ENCODE measurements at places on chromosomes 6 and 20. TPM values are rescaled to one million over a fixed set of nuclear protein-coding genes. Genes with fewer than 3 reads are reported as not detected.

DNA sequence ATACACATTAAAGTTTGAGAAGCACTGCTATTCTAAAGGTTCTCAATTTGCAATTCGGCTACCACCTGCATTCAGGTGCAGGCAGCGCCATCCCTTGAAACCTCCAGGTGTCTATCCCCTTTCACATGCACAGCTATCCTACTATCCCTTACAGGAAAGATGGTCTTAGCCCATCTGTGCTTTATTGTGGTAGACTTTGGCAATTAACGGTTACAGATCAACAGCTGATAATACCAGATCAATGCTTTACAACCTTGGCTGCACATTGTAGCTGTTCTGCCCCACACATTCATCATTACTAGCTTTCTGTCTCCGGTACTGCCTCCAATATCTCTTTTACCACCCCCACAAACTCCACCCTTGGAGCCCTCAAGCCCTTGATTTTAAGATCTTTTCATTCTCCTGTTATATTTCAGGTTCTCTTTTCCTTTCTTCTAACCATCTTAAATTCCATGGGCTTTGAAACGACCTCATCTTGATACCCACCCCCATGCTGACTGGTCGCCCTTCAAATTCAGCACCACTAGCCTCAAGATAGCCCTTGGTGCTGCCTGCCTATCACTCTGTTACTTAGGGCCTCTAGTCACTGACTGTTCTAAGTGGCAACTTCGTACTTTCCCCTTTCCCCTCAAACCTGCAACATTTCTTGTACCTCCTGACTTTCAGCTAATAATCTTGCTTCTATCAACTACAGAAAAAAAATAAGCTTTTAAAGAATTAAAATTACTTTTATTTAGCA, 50.8 kb downstream of the SPTLC3 start:
- no peaks in the 10 kb centered on the region for H3K4me1 ChIP-seq
- H3K27me3 ChIP-seq: no peaks in the 10 kb centered on the region
- H3K4me3 ChIP-seq: no peak overlapping the region
- no peak overlapping the region for H3K27ac ChIP-seq
- H3K36me3 ChIP-seq: no peaks in the 10 kb centered on the region
- DNase-seq: no peak

- H3K27me3 ChIP-seq: no peaks in the 10 kb centered on the region
- no peak overlapping the region for H3K27ac ChIP-seq
- H3K4me3 ChIP-seq: no peak overlapping the region
Observed at GRCh38 chr6:96582436-96582835, 19.5 kb downstream of the FHL5 start.

GRCh38 chr6:167794161-167795157, 32.3 kb upstream of the AFDN start:
- H3K4me1 ChIP-seq: peaks cover 17% of the 10 kb centered on the region
- H3K27ac ChIP-seq: no peak overlapping the region
- no peaks in the 10 kb centered on the region for H3K27me3 ChIP-seq

GRCh38 chr6:98036344-98036923, 753.4 kb upstream of the MMS22L start:
- no peaks in the 10 kb centered on the region for H3K36me3 ChIP-seq
- no peaks in the 10 kb centered on the region for H3K4me1 ChIP-seq

DNA sequence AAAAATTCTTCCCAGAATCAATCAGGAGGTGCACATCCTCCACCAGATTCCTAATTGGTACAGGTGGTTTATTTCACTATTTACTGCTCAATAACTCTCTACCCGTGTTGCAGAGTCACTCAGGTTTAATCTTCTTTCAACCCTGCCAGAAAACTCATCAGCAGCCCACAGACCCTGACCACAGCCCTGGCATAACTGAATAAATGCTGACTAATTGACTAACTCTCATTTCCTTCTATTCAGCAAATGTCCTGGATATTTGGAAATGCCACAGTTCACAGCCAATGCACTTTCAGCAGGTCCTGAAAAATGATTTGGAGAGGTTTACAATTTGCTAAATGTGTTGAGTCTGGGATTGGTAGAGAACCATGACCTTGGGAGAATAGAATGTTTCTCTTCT, 62.3 kb downstream of the TRMT6 start:
- H3K4me3 ChIP-seq: no peak overlapping the region
- H3K27ac ChIP-seq: no peak overlapping the region
- no peaks in the 10 kb centered on the region for H3K36me3 ChIP-seq
- no peaks in the 10 kb centered on the region for H3K27me3 ChIP-seq
- DNase-seq: no peak
- H3K4me1 ChIP-seq: no peaks in the 10 kb centered on the region

DNA sequence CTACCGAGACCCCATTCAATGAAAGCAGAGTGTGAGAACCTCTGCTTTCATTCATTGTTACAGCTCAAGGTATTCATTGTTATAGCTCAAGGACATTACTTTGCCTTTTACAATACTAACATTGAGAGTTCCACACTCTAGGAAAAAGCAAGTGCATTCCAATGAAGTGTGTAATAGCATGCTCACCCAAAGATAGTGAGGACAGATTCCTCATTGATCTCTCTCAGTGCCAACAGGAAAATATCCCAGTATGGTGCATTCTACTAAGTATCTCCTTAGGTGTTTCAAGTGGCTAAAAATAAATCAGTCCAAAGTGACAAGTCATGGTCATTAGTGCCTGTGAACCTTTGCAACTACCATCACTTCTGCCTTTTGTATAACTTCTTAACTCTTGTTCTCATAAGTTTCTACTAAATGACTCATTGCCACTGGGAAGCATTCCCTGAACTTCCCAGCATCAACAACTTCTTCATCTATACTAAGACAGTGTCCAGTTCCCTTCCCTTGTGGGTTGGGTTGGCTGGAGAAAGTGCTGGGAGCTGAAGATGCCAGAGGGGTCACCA, 140.7 kb upstream of the STXBP5 start:
- no peak for DNase-seq
- H3K27ac ChIP-seq: no peak overlapping the region
- H3K4me1 ChIP-seq: no peaks in the 10 kb centered on the region

- no peaks in the 10 kb centered on the region for H3K4me1 ChIP-seq
- H3K27me3 ChIP-seq: no peaks in the 10 kb centered on the region
- no peak for DNase-seq
- H3K4me3 ChIP-seq: no peak overlapping the region
- no peaks in the 10 kb centered on the region for H3K36me3 ChIP-seq
Observed at GRCh38 chr6:161511447-161512095, 237.7 kb upstream of the AGPAT4 start.

DNA sequence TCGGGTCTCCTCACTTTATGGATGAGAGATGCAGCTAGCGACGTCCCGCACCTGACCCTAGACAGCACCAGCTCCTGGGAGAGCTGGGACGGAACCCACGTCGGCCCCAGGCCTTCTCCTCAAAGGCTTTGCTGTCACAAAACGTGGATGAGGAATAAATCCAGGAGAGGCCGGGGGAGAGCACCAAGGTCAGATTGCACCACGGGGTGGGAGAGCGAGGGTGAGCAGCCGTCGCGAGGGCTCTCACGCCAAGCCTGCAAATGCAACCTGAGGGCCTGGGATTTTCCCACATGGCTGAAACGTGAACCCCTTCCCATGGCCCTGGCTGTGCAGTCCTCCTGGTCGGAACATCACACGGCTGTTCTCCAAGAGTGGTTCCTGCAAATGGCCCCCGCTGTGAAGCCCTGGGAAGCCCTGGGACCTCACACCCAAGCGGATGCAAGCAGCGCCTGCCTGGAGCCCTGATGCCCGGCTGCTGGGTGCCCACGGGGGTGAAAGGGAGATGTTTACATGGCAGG, 45.3 kb downstream of the DLL1 start:
- peaks cover 32% of the 10 kb centered on the region for H3K27me3 ChIP-seq
- H3K4me3 ChIP-seq: no peak overlapping the region
- no peaks in the 10 kb centered on the region for H3K36me3 ChIP-seq

GRCh38 chr6:163406366-163406765, 8.2 kb upstream of the QKI start:
- peaks cover 28% of the 10 kb centered on the region for H3K4me1 ChIP-seq
- H3K27me3 ChIP-seq: no peaks in the 10 kb centered on the region
- no peak for DNase-seq
- H3K27ac ChIP-seq: peak overlapping the region; percentile 83

DNA sequence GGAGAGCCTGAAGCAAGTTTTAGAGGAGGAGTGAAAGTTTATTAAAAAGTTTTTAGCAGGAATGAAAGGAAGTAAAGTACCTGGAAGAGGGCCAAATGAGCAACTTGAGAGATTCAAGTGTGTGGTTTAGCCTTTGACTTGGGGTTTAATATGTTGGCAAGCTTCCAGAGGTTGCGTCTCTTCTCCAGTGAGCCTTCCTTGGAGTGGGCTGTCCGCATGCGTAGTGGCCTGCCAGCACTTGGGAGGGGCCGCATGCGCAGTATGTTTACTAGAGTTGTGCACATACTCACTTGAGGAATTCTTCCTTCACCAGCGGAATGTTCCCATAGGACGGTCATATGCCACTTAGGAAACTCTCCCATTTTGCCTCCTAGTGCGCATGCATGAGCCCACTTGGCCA, 235.2 kb downstream of the ALDH8A1 start:
- H3K4me1 ChIP-seq: peaks cover 10% of the 10 kb centered on the region
- H3K4me3 ChIP-seq: no peak overlapping the region
- no peak for DNase-seq
- no peaks in the 10 kb centered on the region for H3K36me3 ChIP-seq
- H3K27ac ChIP-seq: no peak overlapping the region
- no peaks in the 10 kb centered on the region for H3K27me3 ChIP-seq

DNA sequence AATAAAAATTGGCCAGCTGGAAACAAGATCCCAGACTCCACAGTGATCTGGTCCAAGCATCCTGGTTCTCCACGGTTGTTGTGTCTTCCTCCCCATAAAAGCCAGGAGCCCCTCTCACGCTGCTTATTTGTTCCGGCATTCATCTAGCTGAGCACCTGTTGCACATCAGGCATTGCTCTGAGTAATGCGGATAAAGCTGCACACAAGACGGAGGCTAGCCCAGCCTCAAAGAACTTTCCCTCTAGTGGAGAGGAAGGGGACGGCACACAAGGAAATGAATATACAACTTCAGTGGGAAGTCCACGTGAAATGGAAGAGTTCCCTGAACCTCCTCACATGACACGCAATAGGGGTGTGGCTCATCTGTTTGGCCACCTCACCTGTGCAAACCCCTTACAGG, 30.3 kb upstream of the NXT1 start:
- no peak overlapping the region for H3K27ac ChIP-seq
- no peaks in the 10 kb centered on the region for H3K36me3 ChIP-seq
- no peaks in the 10 kb centered on the region for H3K4me1 ChIP-seq
- no peak for DNase-seq
- H3K4me3 ChIP-seq: no peak overlapping the region

DNA sequence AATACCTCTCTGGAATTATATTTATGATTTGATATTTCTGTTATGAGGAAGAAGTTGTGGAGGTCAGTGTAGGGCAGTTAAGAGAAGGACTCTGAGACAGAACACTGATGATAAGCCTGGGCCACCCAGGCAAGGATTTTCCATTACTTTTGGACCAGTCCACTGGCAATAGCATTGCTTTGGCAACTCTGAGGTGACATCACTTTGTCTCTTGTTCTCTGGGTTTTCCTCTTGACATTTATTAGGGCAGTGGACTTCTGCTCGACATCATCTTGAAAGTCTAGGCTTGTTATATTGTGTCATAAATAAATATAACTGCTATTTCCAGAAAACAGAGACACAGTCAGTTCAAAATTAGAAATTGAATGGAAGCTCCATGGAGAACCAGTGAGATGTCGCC, 268.0 kb downstream of the SMOC2 start:
- no peak overlapping the region for H3K4me3 ChIP-seq
- no peaks in the 10 kb centered on the region for H3K4me1 ChIP-seq
- H3K36me3 ChIP-seq: no peaks in the 10 kb centered on the region
- no peak for DNase-seq

DNA sequence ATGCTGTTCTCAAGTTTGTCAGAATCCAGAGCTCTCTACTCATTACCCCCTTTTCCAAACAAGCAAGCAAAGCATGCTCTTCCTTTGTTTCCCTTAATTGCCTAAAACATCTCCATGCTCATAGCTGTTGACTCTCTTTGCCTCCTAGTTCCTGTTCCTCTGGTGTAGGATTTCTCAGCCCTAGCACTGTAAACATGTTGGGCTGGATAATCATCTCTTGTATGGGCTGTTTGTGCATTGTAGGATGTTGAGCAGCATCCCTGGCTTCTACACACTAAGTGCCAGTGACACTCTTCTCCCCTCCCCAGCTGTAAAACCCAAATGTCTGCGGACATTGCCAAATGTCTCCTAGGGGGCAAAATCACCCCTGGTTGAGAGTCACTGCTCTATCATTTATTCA, 14.0 kb downstream of the PPARD start:
- no peak overlapping the region for H3K27ac ChIP-seq
- H3K4me3 ChIP-seq: no peak overlapping the region
- no peaks in the 10 kb centered on the region for H3K27me3 ChIP-seq
- peaks cover 28% of the 10 kb centered on the region for H3K36me3 ChIP-seq

GRCh38 chr6:118918329-118918725, 16.6 kb downstream of the MCM9 start:
- no peak for DNase-seq
- peaks cover 26% of the 10 kb centered on the region for H3K36me3 ChIP-seq
- no peaks in the 10 kb centered on the region for H3K4me1 ChIP-seq
- no peak overlapping the region for H3K27ac ChIP-seq
- no peak overlapping the region for H3K4me3 ChIP-seq

- H3K4me3 ChIP-seq: no peak overlapping the region
- H3K27ac ChIP-seq: no peak overlapping the region
- no peaks in the 10 kb centered on the region for H3K4me1 ChIP-seq
- H3K36me3 ChIP-seq: no peaks in the 10 kb centered on the region
Observed at GRCh38 chr20:63413323-63413722, 52.2 kb upstream of the CHRNA4 start.

DNA sequence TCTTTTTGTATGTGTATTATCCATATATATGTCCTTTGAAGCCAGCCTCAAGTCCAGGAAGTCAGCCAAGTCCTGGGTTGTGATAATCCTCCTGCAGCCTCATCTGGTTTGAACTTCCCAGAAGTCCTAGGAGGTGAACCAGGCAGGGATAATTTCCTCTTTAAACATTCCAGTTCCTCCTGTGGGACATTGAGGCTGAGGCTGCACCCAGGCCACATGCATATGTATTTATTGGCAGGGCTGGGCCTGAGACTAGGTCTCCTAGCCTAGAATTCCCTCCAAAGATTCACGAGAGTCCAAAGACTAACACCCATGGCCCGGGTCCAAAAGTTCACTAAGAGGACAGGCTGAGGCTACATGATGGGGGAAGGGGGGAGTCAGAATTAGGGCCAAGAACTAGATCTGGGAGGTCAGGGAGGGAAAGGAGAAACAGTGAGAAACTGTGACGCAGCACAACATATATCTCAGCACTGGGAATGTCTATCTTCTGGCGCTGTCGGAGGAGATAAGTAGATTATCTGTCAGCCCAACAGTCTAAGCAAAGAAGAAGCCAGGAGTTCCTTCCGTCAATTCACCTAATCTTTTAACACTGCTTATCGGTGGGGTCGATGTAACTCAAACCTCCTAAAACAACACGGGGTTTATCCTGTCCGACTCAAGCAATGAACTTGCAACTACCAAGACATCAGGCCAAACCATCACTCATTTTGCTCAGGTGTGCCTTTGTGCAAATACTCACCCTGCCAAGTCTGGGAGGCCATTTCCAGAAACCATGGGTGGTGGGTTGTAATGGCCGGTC, 43.3 kb downstream of the SNX5 start:
- no peak for DNase-seq
- H3K4me1 ChIP-seq: peaks cover 5% of the 10 kb centered on the region
- no peaks in the 10 kb centered on the region for H3K36me3 ChIP-seq
- H3K4me3 ChIP-seq: no peak overlapping the region
- no peaks in the 10 kb centered on the region for H3K27me3 ChIP-seq

BHLHE23 gene
- total RNA-seq: not detected

RAET1L gene
- total RNA-seq: not detected

RHAG gene
- 0.42 TPM for total RNA-seq

CNKSR3 gene
- total RNA-seq: 21.9 TPM

TCEA2 gene
- 41.1 TPM for total RNA-seq

BLOC1S5 gene
- total RNA-seq: 11.5 TPM

SLC32A1 gene
- total RNA-seq: not detected

LAMA4 gene
- total RNA-seq: 336 TPM

BCAS1 gene
- total RNA-seq: 0.46 TPM
